Activated CD8-positive, alpha-beta memory T cell treated with anti-CD3 and anti-CD28 coated beads for 1 hour (primary cell): ENCODE measurements at places on chromosomes 5 and 9.

GRCh38 chr9:33025572-33026342 lies 684 bp downstream of the DNAJA1 start:
- DNase-seq = peak; percentile 23

- DNase-seq = no peak
Observed at GRCh38 chr9:4967523-4967922, 17.5 kb upstream of the JAK2 start.

DNA sequence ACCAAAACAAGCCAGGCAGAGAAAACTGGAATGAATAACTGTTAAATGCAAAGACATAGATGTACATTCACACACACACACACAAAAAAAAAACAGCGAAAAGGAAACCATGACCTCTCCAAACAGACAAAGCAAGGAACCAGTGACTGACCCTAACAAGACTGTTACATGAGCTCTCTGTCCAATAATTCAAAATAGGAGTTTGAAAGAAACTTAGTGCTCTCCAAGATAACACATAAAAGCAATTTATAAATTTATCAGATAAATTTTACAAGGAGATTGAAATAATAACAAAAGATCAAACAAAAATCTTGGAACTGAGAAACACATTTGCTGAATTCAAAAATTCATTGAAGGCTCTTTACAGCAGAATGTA lies 423.5 kb upstream of the RGMB start:
- no peak for DNase-seq

- DNase-seq = no peak
Observed at GRCh38 chr5:173637340-173637739, 20.9 kb upstream of the BOD1 start.

GRCh38 chr5:82257247-82257646 lies 20.9 kb downstream of the RPS23 start:
- DNase-seq = no peak

GRCh38 chr5:139486201-139486600 lies 3.6 kb upstream of the STING1 start:
- DNase-seq = no peak

DNA sequence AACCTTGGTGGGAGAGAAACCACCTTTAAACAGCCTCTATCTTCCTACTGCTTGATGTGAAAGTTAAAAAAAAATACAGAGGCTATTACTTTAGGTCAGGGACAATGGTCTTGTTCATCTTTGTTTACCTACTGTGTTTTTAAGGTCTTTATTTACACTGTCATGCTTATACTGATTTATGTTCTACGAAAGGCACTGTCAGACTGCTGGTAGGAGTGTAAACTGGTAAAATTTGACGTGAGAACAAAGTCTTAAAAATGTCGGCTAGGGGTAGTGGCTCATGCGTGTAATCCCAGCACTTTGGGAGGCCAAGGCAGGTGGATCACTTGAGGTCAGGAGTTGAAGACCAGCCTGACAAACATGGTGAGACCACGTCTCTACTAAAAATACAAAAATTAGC lies 42.1 kb upstream of the ELOVL7 start:
- DNase-seq = no peak

DNA sequence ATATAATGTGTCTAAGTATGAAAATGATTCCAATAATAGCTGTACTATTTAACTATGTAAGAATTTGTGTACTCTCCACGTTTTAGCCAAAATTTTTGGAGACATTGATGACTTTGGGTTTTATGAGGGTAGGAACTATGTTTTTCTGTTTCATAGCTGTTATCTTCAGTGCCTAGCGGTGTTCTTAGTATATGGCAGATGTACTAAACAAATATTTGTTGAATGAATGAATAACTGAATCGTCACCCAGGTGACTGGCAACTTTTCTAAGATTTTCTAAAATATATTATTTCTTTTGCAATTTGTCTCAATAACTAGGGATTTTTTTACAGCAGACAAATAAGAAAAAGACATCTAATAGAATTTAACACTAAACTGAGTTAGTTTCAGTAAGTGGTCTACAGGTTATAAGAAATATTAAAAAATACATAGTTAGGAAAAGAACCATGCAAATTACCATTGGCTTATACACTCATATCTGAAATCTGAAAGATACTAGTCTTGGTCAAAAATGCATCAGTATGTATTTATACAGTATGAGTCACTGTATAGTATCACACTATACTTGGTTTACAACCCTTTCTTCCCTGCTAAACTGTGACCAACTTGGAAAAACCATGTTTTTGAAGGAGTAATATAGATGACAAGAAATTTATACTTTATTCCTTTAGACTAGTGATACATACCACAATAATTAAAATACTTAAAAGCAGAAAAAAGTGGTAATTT lies 10.5 kb upstream of the ERCC6L2 start:
- DNase-seq = no peak

GRCh38 chr5:152083231-152083630 lies 158.6 kb upstream of the GLRA1 start:
- no peak for DNase-seq

DNA sequence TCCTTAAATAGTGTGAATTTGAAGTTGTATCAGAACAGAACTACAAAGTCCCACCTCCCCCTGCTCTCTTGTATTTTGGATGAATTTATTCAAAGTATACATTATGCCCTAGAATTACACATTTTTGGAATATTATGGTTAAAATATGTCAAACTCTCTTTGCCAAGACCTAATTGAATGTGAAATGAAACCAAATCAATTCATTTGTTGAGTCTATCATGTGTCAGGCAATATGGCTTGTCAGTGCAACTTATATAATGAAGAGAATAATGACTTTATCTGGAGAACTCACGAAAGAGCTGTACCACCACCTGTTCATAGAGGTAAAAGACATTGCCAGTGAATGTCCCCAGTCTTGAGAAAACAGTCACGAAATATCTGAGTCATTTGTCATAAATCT lies 106.8 kb downstream of the TUSC1 start:
- DNase-seq = no peak

DNA sequence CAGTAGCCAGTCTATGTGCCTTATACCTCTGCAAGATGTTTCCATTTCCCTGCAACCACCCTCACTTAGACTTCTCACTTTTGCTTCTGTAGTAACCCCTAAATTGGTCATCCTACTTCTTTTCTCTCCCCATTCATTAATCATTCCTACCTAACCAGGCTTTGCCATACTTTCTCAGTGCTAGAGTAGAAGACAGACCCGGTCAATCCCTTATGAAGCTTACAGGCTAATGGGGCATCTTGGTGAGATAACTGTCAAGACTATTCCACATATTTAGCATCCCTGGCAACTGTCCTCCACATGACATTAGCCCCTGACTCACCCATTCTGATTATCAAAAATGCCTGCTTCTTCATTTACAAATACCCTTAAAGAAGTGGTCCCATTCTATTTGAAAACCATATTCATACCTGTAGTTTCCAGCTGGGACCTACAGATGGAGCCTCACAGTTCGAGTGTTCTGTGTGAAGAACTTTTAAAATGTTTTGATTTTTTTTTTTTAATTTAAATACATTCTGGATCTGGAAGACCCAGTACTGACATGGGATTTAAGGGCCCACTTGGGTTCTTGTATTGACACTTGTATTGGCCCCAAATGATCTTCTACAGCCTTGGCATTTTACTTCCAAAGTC lies 21.0 kb downstream of the F2RL2 start:
- no peak for DNase-seq

GRCh38 chr9:121499177-121499426 lies 542 bp downstream of the GGTA1 start:
- no peak for DNase-seq

DNA sequence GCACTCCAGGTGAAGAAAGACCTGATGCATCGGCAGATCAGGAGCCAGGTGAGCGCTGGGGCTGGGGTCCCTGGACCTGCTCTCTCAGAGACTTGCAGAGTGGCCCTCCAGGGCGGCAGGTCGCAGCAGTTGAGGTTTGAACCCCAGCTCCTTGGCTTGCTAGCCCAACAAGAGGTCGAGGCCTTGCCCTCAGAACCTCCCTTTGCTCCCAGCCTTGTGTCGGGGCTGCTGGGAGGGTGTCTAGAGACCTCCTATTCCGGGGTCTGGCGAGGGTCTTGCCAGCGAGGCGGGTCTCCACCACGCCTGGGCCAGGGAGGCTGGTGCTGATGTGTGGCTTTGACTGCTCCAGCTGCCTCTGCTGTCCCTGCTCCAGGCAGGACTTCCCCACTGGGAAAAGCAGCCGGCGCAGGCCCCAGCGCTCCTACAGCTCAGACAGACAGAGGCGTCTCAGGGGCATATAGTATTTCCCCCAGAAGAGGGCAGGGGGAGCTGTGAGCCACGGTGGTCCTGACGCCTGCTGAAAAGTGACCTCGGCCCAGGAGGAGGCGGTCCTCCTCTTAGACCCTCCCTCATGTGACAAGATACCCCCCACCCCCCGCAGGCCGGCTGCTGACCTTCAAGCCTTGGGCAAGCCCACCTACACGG lies 38.3 kb downstream of the LRSAM1 start:
- no peak for DNase-seq

- DNase-seq = no peak
Observed at GRCh38 chr9:38413283-38413682, 11.0 kb downstream of the IGFBPL1 start.

- DNase-seq = no peak
Observed at GRCh38 chr5:145680169-145680568, 155.0 kb downstream of the PRELID2 start.

GRCh38 chr5:125409234-125409860 lies 662.9 kb upstream of the ZNF608 start:
- no peak for DNase-seq

- no peak for DNase-seq
Observed at GRCh38 chr5:40674661-40675235, 5.0 kb upstream of the PTGER4 start.

GRCh38 chr9:128823362-128823902 lies 5.1 kb downstream of the ENDOG start:
- no peak for DNase-seq

DNA sequence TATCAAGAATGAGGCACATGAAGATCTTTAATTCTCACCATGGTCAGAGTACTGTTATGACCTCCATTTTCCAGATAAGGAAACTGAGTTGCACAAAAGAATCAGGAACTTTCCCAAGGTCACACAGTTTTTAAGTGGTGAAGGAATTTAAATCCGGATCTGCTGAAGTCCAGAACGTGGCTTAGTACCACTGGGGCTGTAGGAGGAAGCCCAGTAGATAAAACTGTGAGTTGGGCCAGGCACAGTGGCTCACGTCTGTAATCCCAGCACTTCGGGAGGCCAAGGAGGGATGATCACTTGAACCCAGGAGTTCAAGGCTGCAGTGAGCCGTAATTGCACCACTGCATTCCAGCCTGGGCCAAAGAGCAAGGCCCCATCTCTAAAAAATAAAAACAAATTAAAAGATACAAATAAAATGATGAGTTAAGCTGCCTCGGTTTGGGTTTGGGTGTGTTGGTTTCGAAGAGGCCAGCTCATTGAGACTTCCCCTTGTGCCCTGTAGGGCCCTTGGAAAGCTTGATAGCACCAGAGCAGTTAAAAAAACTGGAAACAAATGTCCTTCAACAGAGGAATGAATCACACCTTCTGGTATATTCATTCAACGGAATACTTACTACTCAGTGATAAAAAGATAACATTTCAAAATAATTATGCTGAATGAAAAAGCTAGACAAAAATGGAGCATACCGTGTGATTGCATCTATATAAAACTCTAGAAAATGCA lies 20.1 kb downstream of the ATOX1 start:
- no peak for DNase-seq

DNA sequence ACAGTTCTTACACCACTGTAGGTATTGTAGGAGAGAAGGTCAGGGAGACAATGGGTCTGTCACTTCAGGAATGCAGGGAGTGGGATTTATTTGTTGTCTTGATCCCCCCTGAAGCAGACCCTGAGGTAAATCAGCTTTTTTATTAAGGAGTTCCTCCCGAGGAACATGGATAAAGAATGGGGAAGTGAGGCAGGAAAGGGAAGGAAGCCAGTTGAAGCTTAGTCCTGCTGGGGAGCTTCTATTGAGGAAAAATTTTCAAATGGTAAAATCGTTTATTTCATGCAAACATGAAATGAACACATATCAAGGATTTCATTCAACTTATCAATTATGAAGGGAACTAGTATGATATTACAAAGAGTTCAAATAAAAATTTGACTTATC lies 318.6 kb upstream of the PIK3R1 start:
- DNase-seq = no peak

- no peak for DNase-seq
Observed at GRCh38 chr9:135517407-135517822, 3.8 kb upstream of the LCN1 start.

- no peak for DNase-seq
Observed at GRCh38 chr9:137583347-137583746, 4.6 kb upstream of the DPH7 start.

DNA sequence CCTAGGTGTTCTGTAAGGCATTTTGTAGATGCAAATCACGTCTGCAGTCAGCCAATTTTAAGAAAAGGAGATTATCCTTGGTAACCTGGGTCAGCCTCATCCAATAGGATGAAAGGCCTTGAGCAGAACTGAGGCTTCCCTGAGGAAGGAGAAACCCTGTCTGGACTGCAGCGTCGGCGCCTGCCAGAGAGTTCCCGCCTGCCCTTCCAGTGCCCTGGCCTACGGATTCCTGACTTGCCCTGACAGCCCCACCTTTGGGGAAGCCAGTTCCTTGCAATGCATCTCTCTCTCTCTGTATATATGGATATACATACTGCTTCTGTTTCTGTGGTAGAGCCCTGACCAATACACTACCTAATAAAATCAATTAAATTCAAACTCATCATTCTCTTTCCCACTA lies 66.2 kb upstream of the RUFY1 start:
- DNase-seq = no peak

DNA sequence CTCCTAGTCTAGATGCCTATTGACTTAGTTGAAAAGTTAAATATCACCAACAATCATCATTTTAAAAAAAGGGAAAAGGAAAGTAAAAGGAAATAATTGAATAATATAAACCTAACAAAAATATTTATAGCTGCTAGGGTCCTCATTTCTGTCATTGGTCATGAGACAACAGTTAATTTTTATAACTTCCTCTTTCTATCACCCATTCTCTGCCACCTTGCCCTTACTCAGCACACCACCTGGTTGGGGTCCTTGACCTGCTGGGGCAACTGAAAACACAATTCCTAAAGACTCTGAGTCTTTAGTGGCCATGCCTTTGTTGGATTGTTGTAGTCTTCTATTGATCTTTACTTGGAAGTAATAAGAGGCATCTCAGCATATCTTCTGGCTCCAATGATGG lies 179.5 kb upstream of the MAST4 start:
- no peak for DNase-seq

DNA sequence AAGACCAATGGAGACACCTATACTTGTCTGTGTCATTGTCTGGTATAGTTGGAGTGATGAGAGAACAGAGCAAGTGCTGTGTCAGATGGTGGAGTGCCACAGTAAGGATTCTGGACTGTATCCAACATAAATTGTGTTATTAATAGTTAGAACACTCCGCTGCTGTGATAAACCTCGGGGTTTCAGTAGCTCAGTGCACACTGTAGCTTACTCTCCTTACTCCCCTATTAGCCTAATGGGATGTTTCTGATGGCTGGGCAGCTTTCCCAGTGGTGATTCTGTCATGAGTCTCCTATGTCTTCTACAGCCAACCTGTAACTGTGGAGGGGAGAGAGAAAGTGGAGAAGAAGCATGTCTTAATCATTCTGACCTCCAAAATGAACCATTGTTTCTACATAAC lies 127.6 kb upstream of the PTCH1 start:
- no peak for DNase-seq
